ENCODE measurements at places on chromosomes 11 and 22.

- DNase-seq, result no peak
Measured at GRCh38 chr11:128488471-128488870, 98.9 kb downstream of the ETS1 start.

DNA sequence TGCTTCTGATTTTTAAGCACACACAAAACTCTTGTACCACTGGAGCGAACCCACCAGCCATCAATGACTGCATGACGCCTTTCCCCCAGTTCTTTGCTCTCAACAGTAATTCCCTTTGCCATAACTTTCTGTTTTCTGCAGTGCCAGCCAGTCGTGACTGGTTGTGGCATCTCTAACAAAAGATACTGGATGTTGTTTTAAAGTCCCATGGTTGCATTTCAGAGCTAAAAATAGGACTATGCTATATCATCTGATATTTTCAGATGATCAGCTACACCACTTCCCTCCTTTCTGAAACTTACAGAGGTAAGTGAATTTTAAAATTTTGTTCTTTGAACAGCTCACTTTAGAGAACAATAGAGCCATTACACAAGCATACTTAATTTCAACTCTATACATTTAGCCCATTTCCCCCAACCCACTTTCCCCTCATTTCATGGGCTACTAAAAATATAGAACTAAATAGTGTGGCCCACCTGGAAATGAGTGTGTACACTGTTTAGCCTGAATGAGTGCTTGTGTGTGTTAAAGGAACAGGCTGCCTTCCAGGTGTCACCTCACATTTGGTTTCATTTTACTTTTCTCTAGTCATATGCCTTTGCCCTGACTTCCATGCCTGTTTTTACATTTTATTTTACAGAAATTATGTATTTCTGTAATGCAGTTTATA is 136.9 kb upstream of the ZC3H12C start:
- DNase-seq, result no peak

- DNase-seq, result no peak
Measured at GRCh38 chr11:73759610-73760134, 1.2 kb downstream of the RAB6A start.

DNA sequence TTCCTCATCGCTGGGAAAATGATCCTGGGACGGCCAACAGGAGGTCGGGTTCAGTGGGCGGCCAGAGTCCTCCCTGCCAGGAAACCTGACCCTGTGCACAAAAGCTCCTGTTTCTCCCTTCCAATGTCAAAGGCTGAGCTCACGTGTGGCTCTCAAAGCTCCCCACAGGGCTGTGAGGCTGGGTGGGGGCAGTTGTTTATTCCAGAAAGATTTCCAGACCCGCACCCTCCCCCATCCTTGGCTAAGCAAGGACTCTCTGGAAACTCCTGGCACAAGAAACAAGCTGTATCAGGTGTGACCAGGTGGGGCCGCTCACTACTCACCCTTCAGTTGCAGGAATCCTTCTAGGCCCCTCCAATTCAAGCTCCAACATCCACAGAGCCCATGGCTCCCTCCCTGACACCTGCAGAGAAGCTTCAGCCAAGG is 131.9 kb downstream of the SHANK2 start:
- DNase-seq, result no peak

GRCh38 chr11:12755510-12756453 is 81.6 kb downstream of the TEAD1 start:
- DNase-seq, result no peak

DNA sequence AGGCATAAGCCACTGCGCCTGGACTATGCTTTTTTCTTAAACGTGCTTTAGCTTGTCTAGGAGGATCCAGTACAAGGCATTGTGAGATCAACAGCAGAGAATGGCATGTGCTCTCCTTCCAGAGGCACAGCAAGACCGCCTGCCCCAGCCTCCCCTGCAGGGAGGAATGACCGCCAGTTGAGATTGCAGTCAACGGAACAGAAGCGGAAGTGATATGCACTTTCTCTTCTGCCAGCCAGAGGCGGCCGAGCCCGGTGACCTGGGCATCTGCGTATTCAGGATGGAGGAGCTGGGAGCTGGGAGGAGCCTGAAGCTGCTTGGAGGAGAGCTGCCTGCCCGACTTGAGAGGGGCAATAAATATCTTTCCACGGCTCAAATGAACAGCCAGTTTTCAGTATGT is 243.0 kb downstream of the CTTN start:
- DNase-seq, result no peak

- no peak for DNase-seq
Measured at GRCh38 chr11:106101370-106101769, 23.9 kb downstream of the AASDHPPT start.

Measured in activated T-helper 1 cell treated with Interleukin-2 at 50 U/mL for 16 hours (primary cell).